ENCODE measurements at places on chromosomes 2 and 18.

- DNase-seq: no peak
Measured at GRCh38 chr2:129502781-129503180, 476.7 kb upstream of the RAB6C start.

GRCh38 chr2:239196474-239197021 is 204.3 kb downstream of the HDAC4 start:
- DNase-seq: no peak

- DNase-seq: no peak
Measured at GRCh38 chr2:149333636-149334035, 3.2 kb downstream of the LYPD6 start.

- DNase-seq: no peak
Measured at GRCh38 chr2:236170590-236171165, 2.5 kb upstream of the GBX2 start.

GRCh38 chr2:20635113-20635510 is 15.8 kb downstream of the HS1BP3 start:
- DNase-seq: no peak

- DNase-seq: peak; percentile 28
Measured at GRCh38 chr2:196808083-196808665, 981 bp downstream of the C2orf66 start.

DNA sequence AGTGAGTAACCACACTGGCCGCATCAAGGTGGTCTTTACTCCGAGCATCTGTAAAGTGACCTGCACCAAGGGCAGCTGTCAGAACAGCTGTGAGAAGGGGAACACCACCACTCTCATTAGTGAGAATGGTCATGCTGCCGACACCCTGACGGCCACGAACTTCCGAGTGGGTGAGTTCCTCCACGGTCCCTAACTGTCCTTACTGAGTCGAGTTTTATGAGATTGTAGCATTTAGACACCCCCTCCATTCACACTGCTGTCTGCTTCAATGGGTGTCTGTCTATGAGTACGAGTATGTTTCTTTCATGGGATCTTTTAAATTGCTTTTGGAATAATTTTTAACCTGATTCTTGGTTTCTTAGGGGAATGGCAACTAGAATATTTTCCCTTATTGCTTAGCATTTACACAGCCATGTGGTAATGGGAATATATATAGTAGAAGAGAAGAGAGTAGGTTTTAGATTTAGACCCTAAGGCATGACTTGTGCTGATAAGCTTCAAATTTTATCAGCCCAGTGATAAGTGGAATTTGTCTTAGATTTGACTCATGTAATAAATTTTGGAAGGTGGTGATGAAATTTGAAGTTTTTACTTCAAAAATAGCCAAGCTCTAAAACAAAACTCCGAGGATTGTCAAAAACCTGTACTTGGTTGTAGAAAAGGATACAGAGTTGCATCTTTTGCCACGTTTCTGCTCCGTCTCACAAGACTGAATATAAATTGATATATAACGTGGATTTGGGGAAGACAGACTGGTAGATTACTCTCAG is 188.2 kb downstream of the LTBP1 start:
- DNase-seq: no peak

GRCh38 chr2:66344087-66344663 is 90.8 kb upstream of the MEIS1 start:
- no peak for DNase-seq

DNA sequence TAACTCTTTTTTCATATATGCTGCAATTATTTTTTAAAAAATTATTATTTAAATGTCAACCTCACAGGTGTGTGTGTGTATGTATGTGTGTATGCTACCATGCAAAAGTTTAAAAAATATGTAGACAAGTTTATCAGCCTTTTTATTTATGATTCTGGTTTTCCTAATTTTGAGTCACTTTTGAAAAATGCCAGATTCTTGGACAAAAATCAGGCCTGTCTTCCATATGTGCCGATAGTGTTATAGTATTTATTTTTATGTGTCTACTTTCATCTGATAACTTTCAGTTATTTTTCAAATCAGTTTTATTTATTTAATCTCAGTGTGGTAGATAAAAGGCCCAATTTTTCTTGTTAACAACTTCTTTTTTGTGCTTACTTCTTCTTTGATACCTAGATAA is 176.2 kb downstream of the RDH14 start:
- DNase-seq: no peak

DNA sequence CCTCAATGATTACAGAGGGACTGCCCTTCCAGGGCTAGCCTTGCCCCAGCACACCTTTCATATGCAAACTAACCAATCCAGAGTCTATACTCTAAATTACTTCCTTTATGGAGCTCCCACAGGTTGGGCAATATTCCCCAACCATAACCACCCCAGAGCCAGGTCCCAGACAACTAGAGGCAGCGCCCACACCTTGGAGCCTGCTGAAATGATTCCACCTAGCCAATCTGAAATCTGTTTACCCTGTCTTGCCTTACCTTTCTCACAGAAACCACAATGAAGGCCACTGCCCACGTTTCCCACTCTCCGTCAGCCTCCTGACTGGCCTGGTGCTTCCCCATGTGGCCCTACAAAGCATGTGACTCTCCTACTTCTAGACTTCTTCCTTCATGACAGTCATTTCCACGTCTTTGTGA is 62.0 kb downstream of the REEP1 start:
- DNase-seq: no peak

GRCh38 chr2:39379643-39380524 is 57.2 kb downstream of the MAP4K3 start:
- no peak for DNase-seq

DNA sequence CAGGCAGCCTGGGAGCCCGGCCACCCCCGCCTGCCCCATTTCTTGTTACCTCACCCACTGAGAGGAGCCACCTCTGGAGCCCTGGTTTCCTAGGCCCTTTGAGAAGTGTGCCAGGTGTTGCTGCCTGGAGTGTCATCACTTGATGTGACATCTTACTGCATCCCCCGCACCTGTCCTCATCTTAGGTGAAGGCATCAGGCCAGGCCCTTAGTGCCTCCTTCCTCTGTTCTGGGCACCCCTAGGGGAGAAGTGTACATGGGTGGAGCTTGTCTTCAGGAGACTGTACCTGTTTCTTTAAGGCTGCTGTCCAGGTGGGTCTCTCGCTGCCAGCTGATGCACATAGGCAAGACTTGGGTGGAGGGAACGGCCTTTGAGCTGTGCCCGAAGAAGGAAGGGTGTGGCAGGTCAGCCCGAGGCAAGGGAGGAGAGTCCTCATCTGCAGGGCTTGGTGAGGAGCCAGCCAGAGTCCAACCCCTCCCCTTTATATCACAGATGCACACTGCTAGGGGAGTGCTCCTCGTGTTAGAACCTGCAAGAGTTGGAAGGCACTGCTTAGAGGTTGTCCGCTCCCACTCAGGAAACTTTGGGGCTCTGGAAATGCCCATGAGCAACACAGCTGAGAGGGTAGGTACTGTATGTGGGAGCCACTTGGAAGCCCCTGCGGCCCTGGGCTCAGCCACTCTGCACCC is 45.9 kb downstream of the NCK2 start:
- no peak for DNase-seq

- DNase-seq: no peak
Measured at GRCh38 chr2:167758292-167758691, 489.1 kb downstream of the STK39 start.

- no peak for DNase-seq
Measured at GRCh38 chr2:5990086-5990485, 297.9 kb downstream of the SOX11 start.

GRCh38 chr2:126568734-126569133 is 87.2 kb upstream of the GYPC start:
- DNase-seq: no peak

GRCh38 chr2:98140210-98140609 is 53.2 kb downstream of the VWA3B start:
- no peak for DNase-seq
